ENCODE measurements at places on chromosomes 3 and 15.

DNA sequence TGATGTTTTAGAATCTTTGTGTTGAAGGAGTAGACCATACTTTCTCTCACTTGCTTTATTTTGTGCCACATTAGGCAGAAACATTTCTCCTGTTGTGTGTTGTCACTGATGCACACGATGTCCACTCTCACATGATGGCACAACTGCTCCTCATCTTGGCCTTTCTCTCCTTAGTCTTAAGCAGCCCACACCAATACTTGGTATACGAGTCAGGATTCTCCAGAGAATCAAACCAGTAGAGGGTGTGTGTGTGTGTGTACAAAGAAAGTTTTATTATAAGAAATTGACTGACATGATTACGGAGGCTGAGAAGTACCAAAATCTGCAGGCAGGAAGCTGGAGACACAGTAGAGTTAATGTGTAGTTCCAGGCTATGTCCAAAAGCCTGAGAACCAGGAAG, 187.1 kb downstream of the ALCAM start:
- no peak for DNase-seq

- no peak for DNase-seq
Measured at GRCh38 chr3:48656061-48656840, 6.4 kb downstream of the CELSR3 start.

- DNase-seq: no peak
Measured at GRCh38 chr15:89168316-89168833, 53.0 kb downstream of the RLBP1 start.

DNA sequence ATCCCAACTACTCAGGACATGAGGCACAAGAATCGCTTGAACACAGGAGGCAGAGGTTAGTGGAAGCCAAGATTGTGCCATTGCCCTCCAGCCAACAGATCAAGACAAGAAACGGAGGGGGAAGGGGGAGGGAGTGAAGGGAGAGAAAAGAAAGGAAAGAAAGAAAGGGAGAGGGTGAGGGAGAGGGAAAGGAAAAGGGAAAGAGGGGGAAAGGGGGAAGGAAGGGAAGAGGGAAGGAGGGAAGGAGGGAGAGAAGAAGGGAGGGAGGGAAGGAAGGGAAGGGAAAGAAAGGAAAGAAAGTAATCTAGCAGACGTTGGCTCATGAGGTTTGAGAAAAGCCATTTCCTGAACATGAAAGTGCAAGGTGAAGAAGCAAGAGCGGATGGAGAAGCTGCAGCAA, 53.1 kb upstream of the SETMAR start:
- DNase-seq: no peak

DNA sequence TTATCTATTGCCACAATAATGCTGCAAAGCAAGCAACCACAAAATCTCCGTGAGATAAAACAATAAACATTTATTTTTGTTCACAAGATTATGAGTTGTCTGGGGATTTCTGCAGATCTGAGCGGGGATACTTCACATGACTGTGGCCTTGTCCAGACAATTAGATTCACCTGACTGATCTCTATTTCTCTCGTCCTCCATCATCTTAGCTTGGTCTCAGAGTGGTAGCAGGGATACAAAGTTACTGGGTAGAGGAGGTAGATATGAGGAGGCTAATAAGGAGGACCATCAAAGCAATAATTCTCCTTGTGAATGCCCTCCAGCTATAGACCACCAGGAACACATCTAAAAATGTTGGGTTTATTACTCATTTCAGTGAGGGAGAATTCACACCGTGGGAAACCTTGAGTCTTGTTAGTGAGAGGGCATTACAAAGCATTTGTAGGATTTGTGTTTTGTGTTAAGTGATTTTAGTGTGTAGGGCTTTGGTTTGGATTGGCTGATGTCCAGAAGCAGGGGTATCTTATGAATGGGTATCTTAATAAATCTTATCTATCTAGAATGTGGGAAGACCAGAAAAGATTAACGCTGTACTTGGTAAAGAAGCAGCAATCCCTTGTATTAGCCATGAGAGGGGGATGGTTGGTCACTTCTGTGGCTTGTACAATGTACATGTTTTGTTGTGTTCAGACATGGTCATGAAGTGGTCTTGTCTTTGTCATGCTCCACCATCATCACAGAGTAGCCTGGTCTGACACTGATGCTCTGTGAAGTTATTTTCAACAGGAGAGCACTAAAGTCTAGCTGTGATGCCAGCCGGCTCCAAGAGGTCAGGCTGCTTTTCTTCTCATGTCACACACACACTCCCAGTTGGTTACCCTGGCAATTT, 287.6 kb upstream of the STT3B start:
- no peak for DNase-seq

GRCh38 chr3:127738192-127738840, 65.6 kb downstream of the ABTB1 start:
- DNase-seq: no peak

- DNase-seq: no peak
Measured at GRCh38 chr15:84810073-84810840, 6.9 kb upstream of the ALPK3 start.

DNA sequence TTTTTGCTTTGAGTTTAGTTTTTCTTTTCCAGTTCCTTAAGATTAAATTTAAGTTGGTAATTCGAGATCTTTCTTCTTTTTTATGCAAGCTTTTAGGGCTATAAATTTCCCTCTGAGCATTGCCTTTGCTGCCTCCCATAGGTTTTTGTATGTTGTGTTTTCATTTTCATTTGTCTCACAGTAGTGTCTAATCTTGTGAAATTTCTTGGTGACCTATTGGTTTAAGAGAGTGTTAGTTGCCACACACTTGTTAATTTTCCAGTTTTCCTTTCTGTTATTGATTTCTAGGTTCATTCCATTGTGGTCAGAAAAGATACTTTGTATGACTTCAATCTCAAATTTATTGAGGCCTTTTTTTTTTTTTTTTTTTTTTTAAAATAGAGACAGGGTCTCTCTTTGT, 18.3 kb upstream of the IL20RB start:
- no peak for DNase-seq

DNA sequence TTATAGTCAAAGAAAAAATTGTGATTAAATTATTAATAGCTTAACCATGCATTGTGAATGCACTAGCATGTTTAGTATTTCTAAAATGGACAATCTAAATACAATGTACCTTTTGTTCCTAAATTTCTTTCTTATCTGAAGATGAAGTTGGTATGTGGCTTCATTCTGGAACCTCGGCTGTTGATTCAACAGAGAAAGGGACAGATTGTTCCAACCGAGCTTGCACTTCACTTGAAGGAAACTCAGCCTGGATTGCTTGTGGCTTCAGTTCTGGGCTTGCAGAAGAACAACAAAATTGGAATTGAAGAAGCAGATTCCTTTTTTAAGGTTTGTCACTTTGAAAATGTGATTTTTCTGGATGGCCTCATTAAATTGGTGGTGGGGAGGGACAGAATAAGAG, 32.6 kb downstream of the HPS3 start:
- DNase-seq: no peak

- DNase-seq: no peak
Measured at GRCh38 chr3:104796556-104796955, 570.2 kb upstream of the ALCAM start.

DNA sequence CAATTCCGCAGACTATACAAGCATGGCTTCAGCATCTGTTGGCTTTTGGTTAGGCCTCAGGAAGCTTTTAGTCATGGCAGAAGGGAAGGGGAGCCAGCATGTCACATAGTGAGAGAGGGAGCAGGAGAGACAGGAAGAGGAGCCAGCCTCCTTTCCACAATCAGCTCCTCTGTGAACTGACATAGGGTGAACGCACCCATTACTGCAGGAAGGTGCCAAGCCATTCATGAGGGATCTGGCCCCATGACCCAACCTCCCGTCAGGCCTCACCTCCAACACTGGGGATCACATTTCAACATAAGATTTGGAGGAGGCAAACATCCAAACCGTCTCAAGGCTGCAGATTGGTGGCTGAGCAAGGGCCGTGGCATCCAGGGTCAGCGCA, 106.3 kb downstream of the LRRK1 start:
- no peak for DNase-seq

DNA sequence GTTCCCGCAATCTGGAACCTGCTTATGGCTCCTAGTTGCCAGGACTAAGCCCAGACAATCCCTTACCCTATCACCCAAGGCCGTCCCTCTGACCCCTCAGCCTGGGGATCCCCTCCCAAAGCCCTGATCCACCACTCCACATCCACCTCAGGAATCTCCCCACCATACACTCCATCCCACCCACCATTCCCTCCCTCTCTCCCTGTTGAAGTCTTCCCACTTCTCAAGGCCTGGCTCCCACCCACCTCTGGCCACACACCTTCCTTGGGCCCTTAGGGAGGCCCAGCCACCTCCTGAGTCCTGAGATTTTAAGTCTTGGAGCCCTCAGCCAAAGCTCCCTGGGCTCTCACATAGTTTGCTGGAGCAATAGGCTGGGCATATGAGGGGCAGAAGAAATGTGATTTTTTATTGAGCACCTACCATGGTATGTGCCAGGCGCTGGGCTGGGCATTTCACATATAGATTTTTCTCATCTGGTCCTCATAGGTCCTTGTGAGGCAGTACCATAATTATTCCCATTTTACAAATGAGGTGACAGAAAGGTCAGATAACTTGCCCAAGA, 48.1 kb downstream of the HCN4 start:
- DNase-seq: no peak

DNA sequence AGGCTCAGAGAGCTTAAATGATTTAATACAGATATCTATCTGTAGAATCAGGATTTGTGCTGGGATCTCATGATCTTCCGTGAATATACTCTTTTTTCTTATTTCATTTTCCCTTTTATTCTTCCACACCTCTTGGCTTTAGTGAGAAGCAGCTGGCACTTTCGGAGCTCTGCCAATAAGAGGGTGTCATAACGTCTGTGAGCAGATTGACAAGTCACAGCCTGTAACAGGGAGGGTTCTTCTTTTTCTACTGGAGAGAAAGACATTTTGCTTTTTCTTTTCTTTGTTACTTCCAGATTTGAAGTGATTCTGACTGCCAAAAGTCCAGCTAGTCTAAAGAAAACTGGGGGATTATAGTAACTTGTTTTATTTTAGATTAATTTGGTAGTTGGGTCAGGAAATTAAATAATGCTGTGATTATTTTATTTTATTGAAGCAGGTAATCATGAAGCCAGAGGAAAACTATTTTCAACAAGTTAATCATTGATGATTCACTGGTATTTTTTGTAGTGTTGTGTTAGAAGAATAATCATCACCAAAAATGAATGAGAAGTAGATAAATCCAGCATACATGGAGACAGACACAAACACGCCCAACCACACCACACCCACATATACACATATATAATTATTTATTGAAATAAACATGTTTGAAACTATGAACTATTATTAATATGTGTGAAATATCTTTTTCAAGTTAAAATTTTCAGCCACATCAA, 69.8 kb downstream of the TNFAIP8L3 start:
- no peak for DNase-seq

DNA sequence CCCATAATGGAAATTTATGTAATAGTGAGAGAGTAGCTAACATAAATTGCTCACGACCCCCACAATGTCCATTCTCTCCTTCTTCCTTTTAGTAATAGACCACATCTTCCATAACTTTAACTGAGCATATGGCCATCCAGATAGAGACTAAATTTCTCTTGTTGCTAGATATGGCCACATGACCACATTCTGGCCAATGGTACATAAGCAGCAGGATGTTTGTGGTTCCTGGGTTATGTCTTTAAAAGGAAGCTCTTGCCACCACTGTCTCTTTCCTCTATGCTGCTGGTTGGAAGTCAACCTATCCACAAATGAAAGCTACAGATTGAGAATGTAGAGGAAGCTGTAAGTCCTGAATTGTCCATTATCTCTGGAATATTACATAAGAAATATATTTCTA, 59.7 kb upstream of the NPHP3 start:
- DNase-seq: no peak

DNA sequence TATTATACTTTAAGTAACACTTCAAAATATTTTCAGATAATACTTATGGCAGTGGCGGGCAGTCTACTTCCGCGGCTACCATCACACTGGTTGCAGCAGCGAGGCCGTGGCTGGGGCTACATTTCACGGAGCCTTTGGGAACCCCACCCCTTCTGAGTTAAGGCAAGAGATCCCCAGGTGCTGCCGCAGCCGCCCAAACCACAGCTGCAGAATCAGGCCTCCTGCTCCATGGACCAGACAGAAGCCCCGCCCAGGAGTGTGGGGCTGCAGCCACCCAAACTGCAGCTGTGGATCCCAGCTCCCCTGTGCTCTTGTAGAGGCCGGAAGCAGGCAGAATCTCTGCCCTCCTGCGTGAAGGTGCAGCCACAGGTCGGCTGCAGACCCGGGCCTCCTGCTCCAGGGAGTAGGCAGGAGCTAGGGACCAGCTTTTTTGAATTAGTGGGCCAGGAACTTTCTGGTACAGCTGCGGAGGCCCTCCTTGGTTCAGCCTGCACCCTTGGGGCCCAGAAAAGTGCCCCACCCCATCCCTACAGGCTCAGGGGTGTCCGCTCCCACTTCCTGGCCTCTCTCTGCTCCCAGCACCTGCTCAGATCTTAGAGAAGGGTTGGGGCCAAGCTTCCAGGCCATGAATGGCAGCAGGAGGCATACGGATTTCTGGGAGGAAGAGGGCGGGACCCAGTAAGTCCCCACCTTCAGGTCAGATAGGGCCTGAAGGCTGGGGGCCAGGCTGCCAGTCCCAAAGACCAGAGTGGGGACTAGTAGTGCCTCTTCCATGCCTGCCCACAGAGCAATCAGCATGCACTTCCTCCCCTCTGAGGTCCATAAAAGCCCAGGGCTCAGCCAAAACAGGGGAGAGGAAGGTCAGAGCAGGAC, 1188.8 kb upstream of the CADM2 start:
- no peak for DNase-seq

- DNase-seq: no peak
Measured at GRCh38 chr15:95018888-95019545, 787.7 kb downstream of the MCTP2 start.

DNA sequence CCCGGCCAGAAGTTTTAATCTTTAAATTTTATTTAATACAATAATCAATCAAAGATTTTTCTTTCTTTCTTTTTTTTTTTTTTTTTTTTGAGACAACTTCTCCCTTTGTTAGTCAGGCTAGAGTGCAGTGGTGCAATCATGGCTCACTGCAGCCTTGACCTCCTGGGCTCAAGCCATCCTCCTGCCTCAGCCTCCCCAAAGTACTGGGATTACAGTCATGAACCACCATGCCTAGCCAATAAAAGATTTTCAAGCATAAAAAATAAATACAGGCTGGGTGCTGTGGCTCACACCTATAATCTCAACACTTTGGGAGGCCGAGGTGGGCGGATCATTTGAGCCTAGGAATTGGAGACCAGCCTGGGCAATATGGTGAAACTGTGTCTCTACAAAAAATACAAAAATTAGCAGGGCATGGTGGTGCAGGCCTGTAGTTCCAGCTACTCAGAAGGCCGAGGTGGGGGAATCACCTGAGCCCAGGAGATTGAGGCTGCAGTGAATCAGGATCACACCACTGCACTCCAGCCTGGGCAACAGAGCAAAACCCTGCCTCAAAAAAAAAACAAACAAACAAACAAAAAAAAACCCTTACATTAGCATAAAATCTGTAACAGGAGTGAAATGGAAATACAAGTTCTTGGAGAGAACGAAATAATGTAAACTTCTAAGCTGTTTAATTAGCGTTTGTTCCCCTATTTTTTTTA, 29.1 kb upstream of the SRP14 start:
- DNase-seq: no peak

- DNase-seq: no peak
Measured at GRCh38 chr3:69174871-69175737, 52.7 kb upstream of the LMOD3 start.
